A673 (cell line): ENCODE measurements at places on chromosomes 3 and 15. TPM values are rescaled to one million over a fixed set of nuclear protein-coding genes. Genes with fewer than 3 reads are reported as not detected.
A peak's percentile ranks its signal among the peaks of the same experiment; 100 is the strongest.

- DNase-seq = no peak
Measured at GRCh38 chr3:132378846-132379245, 38.5 kb upstream of the DNAJC13 start.

DNAJA4 gene
- 12.0 and 15.7 TPM in 2 replicates for total RNA-seq

ZNF860 gene
- not detected in 2 replicates for total RNA-seq

GRCh38 chr3:71264840-71265239 lies 318.7 kb downstream of the FOXP1 start:
- DNase-seq = no peak

DNA sequence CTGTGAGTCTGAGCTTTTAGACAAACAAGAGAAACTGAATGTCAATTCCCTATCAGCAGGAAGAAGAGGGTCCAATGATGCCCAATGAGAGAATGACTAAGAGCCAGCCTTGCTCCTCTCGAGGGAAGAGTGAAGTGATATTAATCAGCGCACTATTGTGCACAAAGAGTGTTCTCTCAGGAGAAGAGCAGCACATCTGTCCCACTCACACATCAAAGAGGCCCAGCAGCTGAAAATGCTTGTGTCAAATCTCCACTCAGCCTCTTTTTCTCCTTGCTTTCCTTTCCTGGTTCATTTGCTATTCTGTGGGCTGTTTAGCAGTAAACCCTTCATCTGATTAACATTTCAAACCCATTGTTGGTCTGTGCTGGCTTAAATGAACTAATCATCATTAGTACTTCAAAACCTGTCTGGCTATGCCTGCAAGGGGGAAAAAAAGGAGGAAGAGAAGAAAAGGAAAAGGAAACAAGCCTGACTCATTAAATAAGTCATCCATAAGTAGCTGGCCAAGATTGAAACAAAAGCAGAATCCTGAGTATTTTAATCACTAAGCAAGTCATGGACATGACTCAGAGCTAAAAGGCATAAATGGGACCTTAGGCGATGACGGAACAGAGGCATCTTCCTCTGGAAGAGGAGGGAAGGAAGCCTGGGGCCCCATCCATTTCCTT lies 912.7 kb downstream of the TUSC7 start:
- peak; percentile 58 for DNase-seq
